ENCODE measurements at places on chromosomes 6 and 20.
A peak's percentile ranks its signal among the peaks of the same experiment; 100 is the strongest.

DNA sequence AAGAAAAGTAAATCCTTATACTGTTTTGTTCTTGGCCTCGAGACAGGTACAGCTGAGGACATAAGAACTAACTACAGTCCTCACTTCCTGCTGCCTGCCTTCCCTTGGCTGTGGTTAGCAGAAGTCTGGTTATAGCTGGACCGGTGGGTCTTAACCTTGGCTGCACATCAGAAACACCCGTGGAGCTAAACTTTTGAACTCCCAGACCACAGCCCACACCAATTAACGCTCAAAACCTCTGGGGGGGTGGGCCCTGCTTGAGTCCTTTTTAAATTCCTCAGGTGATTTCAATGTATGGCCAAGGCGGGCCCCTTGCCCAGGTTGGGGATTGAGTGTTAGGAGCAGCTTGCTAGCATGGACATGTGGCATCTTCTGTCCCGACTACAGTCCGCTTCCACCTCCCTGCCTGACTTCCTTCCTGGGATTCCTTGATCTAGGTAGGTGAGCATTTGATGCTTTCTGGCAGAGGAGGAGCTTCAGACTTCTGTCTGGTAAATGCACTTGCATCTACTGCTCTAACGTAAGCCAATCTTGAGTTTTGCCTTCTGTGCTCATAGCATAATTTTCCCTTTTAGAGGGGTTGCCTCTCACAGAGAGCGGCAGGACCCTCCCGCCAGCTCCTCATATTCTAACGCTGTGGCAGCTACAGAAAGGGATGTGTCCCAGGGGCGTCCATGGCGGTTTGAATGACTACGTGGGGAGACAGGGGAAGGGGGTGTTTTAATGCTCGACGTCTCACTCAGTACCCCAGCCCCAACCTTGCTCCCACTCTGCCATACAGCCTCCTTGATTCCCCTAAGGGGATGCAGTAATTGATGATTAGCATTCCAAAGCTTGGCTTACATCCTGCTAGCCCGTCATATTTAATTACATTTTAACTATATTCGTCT, 390.1 kb downstream of the ZFAND3 start:
- DNase-seq = no peak

GRCh38 chr6:62283796-62284411, 2.1 kb downstream of the KHDRBS2 start:
- DNase-seq = no peak

DNA sequence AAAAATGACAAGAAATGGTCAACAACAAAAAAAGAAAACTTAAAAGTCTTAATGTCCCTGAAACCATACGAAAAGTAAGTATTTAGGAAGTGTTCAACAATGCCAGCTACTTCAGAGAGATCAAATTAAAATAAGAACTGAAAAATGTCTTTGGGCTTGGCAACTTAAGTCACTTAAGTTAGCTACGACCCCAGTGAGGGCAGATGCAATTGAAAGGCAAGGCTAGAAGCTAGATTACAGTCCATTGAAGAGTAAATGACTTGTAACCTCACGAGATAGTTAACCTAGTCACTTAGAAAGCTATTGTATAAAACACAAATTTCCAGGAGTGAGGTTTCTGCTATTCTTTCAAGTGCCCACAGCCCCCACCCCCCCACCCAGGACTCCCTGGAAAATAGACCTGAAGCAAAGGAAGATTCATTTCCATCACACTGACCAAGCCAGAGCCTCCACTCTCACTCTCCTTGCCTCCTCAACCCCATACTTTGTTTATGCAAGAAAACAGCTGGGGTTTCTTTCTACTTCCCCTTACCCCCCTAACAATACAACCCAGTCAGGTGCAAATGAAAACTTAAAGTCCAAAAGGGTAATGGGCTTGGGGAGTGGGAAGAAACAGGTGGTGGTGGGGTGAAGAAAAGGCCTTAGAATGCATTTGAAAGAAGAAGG, 14.6 kb downstream of the RTN4IP1 start:
- DNase-seq = no peak

DNA sequence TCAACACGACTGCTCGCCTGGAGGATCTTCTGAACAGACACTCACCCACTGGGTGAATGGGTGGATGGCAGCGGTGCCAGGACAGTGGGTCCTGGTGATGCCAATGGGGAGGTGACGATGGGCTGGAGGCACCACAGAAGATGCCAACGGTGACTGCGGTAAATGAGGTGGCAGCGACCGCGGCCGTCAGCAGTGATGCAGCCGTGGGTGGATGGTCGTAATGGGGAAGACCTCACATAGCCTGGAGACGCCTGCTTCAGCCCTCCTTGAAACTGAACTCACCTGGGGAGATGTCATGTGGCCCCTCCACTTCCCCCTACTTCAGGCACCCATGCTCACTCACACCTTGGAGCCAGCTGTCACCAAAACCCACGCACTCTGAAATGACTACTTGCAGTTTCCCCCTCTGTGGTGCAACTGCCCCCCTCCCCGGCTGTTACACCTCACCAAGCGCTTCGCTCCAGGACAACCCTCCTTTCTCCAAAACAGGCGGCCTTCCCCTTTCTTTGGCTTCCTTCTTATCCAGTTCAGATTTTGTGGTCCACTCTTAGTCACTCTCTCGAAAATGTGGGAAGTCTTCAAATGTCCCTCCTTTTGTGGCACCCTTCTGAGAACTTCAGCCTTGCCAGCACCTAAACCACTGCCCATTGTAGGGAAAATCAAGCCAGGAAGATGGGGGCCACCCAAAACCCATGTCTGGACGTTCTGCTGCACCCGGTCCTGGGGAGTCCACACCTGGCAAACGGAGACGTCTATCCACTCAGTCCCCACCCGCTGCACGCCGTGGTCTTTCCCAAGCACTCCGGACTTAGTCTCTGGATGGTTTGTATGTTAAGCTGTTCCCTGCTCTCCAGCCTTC, 10.4 kb upstream of the ABHD16B start:
- DNase-seq = peak; percentile 27

DNA sequence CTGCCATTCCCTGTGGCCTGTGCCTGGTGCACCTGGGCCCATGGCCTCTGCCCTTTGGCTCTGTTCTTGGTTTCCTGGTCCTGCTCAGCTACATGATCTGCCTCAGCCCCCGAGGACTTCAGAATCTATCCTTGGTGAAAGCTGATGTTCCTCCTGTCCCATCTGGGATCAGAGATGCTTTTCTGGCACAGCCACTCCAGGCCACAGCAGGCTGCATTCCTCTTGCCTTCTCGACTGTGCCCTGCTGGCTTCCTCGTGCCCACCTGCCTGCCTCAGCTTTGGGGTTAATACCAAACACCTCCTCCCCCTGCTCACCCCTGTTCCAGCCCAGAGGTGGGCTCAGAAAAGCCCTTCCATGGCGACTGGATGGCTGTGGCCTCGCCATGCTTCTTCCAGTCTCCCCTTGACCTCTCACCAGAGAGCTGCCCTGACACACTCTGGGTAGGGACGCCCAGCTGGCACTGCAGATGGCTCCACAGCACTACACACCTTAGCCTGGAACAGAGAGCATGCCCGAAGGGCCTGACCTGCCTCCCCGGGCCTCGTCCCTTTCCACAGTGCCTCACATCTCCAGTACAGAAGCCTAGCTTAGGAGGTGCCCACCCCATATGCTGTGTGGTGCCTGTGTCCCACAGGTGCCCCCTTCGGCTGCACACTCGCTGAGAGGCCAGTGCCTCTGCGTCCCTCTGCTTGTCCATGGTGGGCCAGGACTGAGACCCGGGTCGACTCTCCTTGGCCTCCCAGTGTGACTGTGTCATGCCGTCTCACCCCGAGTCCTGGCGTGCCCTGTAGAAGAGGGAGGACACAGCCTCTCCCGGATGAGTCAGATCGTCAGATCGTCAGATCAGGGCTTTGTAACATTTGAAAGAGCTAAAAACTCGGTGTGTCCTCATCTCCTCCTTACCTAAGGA, 148.8 kb downstream of the DTNBP1 start:
- no peak for DNase-seq

GRCh38 chr6:75490706-75491105, 2.9 kb downstream of the FILIP1 start:
- no peak for DNase-seq

GRCh38 chr6:44976677-44977641, 351.2 kb upstream of the RUNX2 start:
- no peak for DNase-seq

- no peak for DNase-seq
Measured at GRCh38 chr6:11793277-11793676, 14.7 kb upstream of the ADTRP start.

DNA sequence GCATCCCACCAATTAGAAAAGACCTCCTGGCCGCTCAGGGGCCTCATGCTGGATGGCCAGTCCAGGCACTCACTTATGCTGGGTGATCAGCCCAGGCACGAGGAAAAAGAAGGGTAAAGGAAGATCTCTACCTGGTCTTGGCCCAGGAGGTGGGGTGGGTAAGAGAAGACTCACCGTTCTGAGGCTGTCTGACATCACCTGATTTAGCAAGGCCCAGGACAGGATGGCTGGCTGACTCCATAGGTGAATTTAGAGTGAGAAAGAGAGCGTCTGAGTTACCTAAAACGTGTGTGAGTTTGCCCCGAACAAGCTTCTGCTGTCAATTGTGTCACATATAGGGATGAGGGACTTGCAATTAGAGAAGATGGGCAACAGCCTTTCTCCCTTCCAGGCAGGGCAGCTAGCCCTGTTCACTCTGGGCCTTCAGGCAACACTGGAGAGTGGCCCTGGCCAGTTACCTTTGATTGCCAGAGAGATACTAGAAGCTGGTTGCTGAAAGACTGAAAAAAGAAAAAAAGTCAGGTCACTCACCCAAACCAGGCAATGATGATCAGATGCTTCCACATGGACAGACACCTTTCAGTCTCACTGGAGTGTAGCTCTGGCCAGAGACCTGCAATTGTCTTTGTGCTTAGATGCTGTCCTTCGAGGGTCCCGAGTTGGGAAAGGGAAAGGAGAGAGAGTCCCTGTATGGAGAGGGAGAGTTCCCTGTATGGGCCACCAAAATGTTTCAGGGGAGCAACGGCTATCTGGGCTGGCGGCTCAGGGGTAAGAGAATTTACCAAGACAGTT, 35.7 kb upstream of the IER3 start:
- no peak for DNase-seq

GRCh38 chr6:5191222-5191621, 69.5 kb downstream of the LYRM4 start:
- DNase-seq = no peak

- DNase-seq = no peak
Measured at GRCh38 chr20:32894026-32894483, 35.3 kb downstream of the EFCAB8 start.

DNA sequence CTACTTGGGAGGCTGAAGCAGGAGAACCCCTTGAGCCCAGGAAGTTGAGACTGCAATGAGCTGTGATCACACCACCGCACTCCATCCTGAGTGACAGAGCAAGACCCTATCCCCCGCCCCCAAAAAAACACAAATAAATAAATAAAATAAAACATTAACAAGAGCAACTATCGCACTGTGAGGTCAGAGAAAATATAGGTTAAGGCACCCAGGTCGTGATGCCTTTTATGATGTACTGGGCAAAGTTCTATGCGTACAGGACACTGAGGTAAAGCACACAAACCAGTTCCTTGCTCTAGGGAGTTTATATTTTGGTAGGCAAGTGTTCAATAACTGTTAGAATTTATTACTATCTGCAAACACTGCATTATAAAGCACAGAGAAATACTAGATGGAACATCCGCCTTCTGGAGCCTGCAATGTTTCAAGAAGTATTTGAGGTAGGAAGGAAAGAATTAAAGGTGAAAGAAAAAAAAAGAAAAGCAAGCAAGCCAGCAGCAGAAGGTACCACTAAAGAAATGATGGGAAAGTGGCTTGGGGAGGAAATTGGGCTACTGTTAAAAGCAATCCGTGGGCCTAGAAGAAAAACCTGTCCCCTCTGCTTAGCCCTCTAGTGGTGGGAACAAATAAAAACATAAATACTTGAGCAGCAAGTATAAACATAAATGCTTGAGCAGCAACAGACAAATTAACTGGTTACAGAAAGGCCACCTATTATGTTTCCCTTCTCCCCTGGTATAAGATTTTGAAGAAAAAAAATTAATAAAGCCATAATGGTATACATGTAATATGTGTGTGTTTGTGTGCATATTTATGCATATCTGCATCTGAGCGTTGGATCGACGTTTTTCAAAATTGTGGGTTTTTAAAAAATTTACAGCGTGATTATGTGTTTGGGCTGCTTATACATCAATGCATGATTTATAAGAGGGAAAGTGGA, 128.0 kb downstream of the PHACTR1 start:
- no peak for DNase-seq

GRCh38 chr6:169542491-169542890, 159.3 kb downstream of the WDR27 start:
- DNase-seq = no peak

All from CD4-positive, alpha-beta T cell treated with Interferon gamma for 1 hour (primary cell).